ENCODE measurements at places on chromosomes 2 and 18.

GRCh38 chr2:202109139-202109736 is 36.2 kb downstream of the KIAA2012 start:
- no peak for DNase-seq

DNA sequence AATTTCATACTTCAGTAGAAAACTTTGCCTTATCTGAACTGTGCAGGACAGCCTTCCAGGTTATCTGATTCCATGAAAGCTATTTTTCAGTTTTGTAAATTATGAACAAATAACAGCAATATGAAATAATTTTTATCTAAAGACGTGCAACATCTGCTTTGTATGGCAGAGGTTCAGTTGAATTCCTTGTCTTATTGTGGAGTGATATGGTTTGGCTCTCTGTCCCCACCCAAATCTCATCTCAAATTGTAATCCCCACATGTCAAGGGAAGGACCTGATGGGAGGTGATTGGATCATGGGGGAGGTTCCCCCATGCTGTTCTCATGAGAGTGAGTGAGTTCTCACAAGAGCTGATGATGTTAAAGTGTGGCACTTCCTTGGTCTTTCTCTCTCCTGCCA is 18.1 kb upstream of the RPIA start:
- no peak for DNase-seq

- DNase-seq = no peak
These were observed 193.6 kb downstream of the CD226 start for GRCh38 chr18:69754108-69754507.

GRCh38 chr2:232551250-232551638 is 755 bp downstream of the EIF4E2 start:
- DNase-seq = no peak

DNA sequence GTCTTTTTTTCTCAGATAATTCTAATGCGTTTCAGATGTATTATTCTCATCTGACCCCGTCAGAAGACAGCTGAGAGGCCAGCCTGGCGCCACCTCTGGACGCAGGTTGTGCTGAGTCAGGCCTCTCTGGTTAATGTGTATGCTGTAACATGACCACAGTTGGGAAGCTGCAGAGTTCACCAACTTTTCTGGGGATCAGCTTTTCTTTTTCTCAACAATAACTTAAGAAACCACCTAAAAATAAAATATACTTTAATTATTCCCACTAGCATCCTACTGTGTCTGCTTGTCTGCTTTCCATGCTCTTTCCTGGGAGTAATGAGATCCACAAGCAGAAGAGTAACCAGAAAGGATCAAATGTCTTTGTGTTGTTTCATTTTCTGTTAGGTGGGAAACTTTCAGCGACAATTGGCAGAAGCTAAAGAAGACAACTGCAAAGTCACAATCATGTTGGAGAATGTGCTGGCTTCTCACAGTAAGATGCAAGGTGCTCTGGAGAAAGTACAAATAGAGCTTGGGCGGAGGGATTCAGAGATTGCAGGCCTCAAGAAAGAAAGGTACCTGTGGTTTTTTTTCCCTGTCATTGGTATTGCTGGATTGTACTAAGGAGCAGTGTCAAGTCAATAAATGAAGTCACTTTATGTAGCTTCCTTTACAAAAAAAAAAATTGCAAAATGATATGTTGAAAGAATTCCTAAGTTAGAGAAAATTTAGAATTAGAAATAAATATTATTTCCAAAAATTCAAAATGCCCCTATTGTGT is 79.8 kb downstream of the CCDC150 start:
- no peak for DNase-seq

DNA sequence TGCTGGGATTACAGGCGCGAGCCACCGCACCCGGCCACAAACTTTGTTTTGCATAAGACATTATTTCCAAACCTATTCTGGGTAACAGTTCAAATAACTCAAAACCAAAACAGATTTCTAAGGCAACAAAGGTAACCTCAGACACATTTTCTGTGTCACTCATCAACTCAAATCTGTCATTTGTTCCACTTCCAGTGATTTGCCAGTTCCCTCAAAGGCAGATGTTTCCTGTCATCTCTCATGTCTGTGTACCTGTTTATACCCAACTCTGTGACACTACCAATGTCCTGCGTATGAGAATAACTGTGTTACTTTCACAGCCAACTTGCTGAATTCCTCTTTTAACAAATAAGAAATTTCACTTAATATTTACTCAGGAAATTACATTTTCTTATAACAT is 54.4 kb downstream of the SCN3A start:
- DNase-seq = no peak

DNA sequence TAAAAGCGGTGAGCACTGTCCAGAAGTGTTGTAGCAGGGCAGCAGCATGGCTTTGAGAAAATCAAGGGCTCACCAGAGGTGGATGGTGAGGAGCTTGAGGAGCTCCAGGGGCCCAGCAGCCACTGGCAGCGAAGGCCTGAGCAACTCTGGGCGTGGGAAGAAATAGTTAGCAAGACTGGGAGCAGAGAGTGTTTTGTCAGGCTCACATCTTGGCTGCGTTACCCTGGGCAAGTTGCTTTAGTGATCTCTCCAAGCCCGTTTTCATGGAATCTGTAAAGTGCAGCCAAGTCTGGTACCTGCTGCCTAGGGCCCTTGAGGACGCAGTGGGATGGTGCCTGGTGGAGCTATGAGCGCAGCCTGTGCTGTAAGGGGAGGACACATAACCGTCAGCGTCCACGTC is 78.3 kb downstream of the SH3BP4 start:
- no peak for DNase-seq

- DNase-seq = no peak
These were observed 13.2 kb downstream of the POU3F3 start for GRCh38 chr2:104866883-104867812.

DNA sequence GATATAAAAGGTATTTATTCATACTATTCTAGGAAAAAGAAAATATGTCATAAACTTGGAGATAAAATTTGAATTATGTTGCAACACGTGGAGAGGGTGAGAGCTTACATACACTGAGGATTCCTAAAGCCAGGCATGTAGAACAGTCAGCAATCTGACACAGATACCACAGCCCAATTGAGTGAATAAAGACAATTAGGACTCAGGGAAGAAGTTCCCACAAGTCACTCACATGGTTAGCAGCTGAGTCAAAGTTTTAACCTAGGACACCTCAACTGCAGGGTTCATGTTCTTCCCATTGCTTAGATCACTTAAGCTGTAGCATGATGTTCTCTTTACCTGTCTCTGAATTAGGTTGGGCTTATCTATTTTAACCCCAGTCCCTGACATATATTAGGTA is 189.5 kb downstream of the CMPK2 start:
- no peak for DNase-seq

DNA sequence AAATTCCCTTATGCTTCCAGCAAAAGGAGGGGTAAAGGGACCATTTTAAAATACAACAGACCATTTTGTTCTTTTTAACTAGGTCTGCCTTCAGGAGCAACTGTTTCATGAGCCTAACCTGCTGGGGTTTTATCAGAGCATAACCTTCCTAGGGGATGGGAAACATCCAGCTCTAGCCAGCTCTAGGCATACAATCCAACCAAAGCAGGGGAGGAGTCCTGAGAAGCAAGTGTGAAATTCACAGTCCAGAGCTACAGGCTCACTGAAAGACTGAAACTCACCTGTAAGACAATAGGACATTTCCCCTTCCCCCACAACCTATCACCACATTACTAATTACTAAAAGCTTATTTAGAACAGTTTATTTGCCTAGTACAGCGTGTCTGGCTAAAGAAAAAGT is 1296.6 kb upstream of the DDX18 start:
- DNase-seq = no peak

- no peak for DNase-seq
These were observed 91.4 kb downstream of the ACSL3 start for GRCh38 chr2:222952204-222952603.

GRCh38 chr2:8821276-8822217 is 15.9 kb downstream of the KIDINS220 start:
- peak; percentile 54 for DNase-seq

DNA sequence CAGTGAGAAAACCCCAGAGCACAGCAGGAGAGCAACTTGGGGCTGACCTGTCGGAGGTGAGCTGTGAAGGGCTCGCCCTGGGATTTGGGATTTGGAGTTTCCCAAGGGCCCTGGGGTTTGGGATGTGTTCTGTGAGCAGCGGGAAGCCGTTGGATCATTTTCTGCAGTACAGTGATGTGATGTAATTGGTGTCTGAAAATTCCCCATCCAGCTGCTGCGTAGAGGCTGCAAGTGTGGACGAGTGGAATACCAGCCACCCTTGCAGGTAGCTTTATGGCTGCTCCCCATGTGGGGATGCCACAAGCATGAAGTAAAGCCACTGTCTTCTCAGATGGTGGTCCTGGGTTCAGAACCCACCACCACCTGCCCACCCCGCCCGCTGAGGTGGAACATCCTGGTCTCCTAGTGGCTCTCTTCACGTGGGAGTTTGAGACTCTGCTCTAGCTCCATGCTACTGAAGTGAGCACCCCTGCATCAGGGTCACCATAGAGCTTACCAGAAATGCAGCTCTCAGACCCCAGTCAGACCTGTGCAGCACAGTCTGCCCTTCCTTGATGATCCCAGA is 15.0 kb downstream of the IMPA2 start:
- no peak for DNase-seq

- peak; percentile 91 for DNase-seq
These were observed 58.9 kb upstream of the ZNF516 start for GRCh38 chr18:76553715-76554546.

- DNase-seq = no peak
These were observed 330.6 kb upstream of the PIK3C3 start for GRCh38 chr18:41624460-41624859.

DNA sequence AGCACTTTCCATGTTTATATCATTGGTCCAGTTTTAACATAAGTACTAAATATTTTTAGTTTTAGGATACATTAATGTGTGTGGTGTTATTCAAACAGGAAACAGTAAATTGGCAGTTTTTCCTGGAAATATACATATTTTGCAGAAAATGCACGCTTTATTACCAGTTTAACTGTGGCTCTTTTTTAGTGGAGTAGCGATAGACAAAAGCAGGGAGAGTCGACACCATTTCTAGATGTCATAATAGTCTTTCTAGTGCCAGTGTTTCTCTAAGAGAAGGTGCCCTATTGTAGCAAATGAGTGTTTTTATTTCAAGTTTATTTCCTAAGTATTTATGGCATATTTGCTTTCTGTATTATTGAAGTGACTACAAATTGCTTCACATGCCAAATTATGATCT is 9.1 kb upstream of the SLC35G4 start:
- DNase-seq = no peak

GRCh38 chr2:80070587-80070986 is 234.0 kb downstream of the LRRTM1 start:
- no peak for DNase-seq

- no peak for DNase-seq
These were observed 61.7 kb downstream of the KCMF1 start for GRCh38 chr2:85032621-85033020.

DNA sequence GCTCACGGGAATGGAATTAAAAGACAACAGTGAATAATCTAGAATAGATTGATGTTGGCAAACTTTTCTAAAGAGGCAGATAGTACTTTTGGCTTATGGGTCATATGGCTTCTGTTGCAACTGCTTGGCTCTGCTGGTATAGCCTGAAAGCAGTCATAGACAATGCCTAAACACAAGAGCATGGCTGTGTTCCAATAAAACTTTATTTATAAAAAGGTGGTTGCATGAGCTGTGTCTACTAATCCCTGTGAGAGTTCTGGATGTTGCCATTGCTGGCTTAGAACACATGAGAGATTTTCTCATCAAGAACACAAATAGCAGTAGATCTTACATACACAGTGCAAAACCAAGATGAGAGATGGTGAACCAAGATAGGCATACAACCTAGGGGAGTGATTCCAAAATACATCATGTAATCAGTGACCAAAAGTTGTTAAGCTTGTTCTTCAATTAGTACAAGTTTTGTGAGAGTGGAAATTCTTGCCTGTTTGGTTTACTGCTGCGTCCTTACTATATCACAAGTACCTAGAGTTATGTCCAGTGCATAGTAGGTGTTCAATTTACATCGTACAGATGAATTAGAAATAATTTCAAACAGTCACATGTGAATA is 380.0 kb downstream of the METTL4 start:
- DNase-seq = no peak

- no peak for DNase-seq
These were observed 292.8 kb downstream of the SOX11 start for GRCh38 chr2:5984946-5985345.

DNA sequence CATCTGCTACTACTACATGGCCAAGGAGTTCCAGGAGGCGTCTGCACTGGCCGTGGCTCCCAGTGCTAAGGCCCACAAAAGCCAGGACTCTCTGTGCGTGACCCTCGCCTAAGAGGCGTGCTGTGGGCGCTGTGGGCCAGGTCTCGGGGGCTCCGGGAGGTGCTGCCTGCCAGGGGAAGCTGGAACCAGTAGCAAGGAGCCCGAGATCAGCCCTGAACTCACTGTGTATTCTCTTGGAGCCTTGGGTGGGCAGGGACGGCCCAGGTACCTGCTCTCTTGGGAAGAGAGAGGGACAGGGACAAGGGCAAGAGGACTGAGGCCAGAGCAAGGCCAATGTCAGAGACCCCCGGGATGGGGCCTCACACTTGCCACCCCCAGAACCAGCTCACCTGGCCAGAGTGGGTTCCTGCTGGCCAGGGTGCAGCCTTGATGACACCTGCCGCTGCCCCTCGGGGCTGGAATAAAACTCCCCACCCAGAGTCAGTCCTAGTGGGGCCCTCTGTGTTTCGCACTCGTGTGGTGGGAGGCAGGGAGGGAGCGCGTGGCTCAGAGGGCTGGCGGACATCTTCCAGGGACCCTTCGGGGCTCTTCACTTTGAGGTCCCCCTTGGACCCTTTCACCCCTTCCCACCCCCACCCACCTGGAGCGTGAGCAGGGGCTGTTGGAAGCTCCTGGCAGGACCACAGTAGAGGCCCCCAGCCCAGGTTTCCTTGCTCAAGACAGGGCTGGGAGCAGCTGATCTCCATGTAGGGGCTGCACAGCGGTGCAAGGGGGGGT is 5.7 kb downstream of the GPR35 start:
- DNase-seq = no peak

GRCh38 chr2:85797921-85798320 is 44.1 kb downstream of the ATOH8 start:
- peak; percentile 18 for DNase-seq

DNA sequence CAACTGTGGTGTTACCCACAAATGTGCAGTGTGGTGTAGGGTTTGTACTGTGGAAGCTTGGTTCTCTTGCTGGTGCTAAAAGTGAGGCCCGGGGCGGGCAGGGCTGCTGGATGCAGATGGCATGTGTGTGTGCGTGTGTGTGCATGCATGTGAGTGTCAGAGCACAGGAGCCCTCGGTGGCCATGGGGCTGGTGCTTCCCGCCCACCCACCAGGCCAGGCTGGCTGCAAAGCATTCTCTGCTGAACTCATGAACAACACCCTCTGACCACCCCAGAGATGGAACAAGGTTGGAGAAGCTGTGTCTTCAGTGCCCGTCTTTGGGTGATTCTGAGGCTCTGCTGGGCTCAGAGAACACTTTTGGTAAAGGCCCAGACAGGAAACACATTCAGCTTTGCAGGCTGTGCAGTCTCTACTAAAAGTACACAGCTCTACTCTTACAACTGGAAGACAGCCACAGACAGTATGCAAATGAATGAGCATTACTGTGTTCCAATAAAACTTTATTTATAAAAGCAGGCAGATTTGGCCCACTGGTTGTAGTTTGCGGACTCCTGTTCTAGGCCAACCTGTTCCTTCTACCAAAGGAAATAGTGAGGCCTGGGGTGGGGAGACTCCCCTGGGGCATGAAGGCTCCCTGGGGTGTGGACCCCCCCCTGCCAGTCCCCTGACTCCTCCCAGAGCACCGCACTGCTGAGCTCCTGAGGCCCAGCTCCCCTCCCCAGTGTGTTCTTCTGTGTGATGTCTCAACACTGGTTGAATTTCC is 225.3 kb upstream of the HDAC4 start:
- no peak for DNase-seq
